ENCODE measurements at places on chromosomes 13 and 19.

DNA sequence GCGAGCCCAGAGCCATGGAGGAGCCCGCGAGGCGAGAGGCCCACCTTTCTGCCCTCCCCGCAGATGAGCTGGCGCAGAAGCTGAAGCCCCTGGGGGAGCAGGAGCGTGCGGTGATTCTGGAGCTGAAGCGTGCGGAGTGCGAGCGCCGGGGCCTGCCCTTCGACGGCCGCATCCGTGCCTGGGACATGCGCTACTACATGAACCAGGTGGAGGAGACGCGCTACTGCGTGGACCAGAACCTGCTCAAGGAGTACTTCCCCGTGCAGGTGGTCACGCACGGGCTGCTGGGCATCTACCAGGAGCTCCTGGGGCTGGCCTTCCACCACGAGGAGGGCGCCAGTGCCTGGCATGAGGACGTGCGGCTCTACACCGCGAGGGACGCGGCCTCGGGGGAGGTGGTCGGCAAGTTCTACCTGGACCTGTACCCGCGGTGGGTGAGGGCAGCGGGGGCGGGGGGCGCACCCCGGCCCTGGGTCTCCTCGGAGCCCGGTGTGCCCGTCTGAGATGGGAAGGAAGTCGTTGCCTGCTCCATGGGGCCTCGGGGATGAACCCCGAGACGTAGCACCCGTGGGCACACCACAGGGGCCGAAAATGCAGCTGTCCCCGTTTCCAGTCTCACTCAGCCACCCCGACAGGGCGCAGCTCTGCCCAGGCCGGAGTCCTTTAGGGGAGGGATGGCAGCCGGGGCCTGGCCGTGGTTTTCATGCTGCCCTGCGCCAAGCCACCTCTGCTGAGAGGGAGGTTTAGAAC is 12.1 kb upstream of the ZNF554 start:
- no peak for DNase-seq

DNA sequence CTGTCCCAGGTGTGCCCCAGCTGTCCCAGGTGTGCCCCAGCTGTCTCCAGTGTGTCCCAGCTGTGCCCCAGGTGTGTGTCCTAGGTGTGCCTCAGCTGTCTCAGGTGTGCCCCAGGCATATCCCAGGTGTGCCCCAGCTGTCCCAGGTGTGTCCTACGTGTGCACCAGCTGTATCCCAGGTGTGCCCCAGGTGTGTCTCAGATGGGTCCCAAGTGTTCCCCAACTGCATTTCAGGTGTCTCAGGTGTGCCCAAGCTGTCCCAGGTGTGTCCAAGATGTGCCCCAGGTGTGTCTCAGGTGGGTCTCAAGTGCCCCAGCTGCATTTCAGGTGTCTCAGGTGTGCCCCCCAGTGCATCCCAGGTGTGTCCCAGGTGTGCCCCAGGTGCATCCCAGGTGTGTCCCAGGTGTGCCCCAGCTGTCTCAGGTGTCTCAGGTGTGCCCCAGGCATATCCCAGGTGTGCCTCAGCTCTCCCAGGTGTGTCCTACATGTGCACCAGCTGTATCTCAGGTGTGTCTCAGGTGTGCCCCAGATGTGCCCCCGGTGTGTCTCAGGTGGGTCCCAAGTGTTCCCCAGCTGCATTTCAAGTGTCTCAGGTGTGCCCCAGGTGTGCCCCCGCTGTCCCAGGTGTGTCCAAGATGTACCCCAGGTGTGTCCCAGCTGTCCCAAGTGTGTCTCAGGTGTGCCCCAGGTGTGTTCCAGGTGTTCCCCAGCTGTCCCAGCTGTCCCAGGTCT is 1.3 kb upstream of the GRK1 start:
- DNase-seq = no peak

DNA sequence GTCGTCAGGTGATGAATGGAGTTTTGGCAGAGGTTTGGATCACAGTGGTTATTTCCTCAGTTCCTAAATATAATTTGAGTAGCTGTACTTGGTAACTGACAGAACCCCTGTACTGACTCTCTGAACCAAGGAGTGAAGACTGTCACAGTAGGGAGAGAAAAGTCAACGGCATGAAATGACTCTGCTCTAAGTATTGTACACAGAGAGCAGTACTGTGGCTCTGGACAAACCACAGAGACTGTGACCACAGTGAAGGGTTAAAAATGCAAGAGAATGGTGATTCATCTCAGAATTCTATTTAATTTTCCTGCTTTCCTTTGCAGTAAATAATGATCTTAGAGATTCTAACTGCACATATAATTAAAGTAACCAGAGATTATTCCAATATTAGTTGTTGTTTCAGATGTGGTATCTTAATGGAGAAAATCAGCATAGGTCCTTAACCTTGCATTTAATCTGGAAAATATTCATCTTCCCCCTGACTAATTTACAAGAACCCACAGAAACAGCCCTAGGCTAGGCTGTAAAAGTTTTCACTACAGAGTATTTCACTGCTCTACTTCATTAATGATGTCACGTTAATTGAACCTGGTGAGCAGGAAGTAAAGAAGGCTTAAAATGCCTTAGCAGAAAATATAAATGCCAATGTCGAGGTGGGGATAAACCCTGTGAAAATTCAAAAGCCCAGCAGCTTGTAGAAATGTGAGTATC is 221.9 kb downstream of the LIG4 start:
- DNase-seq = no peak

DNA sequence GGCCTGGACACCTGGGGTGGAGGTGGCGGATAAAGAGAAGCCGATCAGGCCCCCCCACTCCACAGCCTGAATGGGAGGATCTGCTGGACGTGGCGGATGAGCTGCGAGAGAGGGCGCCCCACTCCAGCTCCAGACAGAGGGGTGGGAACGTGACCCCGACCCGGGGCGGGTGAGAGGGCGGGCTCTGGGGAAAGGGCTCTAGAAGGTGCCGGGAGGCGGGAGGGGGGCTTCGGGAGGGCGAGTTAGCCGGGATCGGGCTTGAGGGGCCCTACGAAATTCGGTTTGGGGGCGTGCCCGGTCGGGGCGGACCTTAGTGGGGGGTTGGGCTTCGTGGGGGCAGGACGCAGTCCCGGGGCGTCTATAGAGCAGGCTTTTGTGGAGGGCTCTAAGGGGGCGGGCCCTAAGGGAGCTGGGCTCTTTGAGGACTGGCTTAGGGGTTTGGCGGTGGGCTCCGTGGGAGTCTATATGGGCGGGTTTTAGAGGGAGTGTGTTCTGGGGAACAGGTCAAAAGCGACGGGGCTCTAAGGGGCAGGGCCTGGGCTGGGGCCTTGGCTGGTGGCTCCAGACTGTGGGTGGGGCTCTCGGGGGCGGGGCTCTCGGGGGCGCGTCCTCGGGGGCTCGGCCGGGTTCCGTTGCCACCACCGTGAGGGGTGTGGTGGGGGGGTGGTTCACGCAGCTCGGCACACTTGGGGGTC is 4.1 kb upstream of the NANOS3 start:
- no peak for DNase-seq

DNA sequence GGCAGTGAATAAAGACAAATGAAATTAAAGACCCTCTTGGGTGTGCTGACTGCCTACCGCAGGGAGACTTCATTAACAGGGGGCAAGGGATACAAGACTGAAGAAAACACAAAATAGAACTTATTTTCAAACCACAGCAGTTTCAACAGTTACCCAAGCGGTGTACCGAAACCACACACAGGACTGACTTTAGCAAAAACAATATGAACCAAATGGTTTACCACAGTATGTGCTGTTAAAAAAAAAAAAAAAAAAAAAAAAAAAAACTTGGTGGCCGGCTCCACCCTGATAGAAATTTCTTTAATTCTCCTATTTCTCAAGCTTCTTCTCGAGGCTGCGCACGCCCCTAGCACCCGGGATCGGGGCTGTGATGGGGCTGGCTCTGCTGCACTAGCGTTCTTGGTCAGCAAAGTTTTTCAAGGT is 42.6 kb downstream of the KLF2 start:
- no peak for DNase-seq

DNA sequence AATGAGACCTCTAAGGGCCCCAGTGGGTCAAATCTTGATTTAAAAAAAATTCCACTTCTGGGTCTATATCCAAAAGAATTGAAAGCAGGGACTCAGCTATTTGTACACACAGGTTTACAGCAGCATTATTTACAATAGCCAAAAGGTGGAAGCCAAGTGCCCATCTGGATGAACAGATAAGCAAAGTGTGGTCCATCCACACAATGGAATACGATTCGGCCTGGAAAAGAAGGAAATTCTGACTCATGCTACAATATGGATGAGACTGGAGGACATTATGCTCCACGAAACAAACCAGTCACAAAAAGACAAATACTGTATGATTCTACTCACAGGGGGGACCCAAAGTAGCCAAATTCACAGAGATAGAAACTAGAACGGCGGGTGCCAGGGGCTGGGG is 76.7 kb downstream of the CACNA1A start:
- DNase-seq = no peak

DNA sequence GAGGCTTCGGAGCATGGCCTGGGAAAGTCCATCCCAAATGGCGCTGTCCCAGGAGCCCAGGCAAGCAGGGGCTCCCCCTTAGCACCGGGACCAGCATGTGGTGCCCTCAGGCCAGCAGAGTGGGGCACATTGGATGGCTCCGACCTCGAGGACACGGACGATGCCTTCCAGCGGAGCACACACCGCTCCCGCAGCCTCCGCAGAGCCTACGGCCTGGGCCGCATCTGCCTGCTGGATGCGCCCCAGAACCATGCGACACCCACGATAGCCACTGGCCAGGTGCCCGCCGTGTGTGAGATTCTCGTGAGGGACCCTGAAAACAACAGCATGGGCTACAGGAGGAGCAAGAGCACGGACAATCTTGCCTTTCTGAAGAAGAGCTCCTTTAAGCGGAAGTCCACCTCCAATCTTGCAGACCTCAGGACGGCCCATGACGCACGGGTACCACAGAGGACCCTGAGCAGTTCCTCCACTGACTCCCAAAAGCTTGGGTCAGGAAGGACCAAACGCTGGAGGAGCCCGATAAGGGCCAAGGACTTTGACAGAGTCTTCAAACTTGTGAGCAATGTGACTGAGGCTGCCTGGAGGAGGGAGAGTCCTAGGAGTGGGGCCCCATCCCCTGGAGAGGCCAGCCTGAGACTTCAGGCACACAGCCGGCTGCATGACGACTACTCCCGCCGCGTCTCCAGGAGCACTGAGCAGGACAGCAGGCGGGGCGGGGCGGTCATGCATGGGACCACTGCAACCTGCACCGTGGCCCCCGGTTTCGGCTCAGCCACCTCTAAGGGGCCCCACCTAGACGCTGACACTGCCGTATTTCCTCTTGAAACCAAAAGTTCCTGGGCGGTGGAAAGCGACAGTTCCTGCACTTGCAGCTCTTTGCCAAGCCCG is 63.1 kb downstream of the SPATA13 start:
- DNase-seq = no peak

DNA sequence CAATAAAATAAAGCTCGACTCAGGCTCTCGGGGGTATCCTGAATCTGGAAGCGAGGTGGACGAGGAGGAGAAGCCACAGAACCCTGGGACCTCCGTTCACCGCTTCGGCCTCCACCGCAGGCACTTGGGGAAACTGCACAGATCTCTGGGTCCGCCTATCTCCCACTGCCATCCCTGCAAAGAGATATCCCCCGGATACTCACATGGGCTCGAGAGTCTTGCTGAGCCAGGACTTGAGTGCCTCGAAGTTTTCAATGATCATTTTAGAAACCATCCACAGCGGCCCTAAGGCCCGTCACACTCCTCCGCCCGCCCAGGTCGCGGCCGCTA is 589 bp downstream of the RBM26 start:
- peak; percentile 20 for DNase-seq

DNA sequence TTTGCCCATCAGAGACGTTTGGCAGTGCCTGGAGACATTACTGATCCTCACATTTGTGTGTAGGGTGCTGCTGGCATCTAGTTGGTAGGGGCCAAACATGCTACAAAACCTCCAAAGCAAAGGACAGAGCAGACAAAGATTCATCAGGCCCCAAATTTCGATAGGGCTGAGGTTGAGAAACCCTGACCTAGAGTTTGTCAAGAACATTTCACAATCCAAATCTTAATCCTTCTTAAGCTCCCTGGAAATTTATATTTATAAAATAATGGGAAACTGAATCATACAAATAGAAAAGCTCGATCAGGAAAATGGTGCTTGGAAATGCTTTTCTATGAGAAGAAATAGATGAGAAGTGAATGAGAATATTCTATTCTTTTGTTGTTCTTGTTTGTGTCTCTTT is 273.6 kb downstream of the DCT start:
- DNase-seq = no peak

GRCh38 chr13:109448629-109449028 is 337.8 kb downstream of the IRS2 start:
- DNase-seq = no peak

DNA sequence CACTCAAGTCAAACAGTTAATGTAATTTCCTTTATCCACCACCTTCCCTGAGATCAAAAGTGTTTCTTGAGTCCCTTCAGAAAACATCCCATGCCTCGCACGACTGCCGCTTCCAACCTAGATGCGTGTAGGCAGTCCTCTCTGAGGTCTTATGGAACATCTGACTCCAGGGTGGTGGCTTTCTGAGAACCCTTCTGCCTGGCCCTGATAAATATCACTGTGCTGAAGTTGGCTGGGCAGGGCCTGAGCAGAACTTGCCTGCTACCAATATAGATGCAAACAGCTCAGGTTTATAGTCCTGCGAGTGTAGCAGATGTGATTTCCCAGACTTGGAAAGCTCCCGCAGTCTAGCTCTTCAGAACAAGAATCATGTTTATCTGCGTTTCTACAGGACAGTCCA is 61.1 kb upstream of the GPR12 start:
- no peak for DNase-seq

- no peak for DNase-seq
Measured at GRCh38 chr13:93690139-93690538, 463.5 kb downstream of the GPC6 start.

- DNase-seq = no peak
Measured at GRCh38 chr13:87003265-87003664, 667.9 kb upstream of the SLITRK5 start.

GRCh38 chr13:36259361-36260137 is 38.1 kb downstream of the CCDC169 start:
- DNase-seq = no peak

DNA sequence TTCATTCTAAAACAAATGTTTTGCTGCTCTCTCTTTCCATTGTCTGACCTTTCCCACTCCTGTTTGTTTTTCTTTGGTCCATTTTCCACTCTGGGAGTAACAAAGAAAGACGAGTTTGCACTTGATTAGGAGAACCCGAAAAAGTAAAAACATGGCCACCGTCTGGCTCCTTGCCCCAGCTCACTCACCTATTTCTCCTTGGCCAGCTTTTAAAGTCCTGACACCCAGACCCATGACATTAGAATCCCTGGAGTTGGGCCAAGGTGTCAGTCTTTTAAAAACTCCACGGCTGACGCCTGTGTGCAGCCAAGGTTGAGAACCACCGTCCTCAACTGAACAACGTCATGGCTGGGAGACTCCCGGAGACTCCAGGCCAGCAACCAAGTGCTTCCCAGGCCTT is 63.6 kb upstream of the FLT1 start:
- no peak for DNase-seq
